ENCODE measurements at places on chromosomes 1 and 21.

GRCh38 chr1:230425252-230426091 is 660 bp downstream of the PGBD5 start:
- DNase-seq, result no peak

- no peak for DNase-seq
Measured at GRCh38 chr1:78799926-78800325, 150.3 kb downstream of the IFI44 start.

- DNase-seq, result no peak
Measured at GRCh38 chr1:155043301-155043702, 7.8 kb upstream of the ADAM15 start.

DNA sequence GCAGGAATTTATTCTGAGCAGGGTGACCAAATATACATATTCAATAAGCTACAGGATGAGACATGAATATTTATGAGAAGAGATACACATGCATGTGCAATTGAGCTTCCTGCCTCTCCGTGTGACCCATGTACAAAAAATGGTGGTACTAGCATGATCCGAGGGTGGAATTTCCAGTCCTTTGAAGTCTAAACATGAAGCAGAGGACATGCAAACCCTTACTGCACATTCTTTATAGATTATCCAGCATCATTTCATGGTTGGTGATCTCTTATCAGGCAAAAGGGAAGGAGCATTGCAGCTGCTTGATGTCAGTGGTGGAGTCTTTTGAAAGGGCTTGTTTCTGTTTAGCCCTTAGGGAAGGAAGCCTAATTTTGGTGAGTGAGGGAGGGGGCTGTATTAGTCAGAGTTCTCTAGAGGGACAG is 448.6 kb downstream of the SETD4 start:
- DNase-seq, result no peak

- no peak for DNase-seq
Measured at GRCh38 chr1:221630236-221630635, 111.7 kb downstream of the DUSP10 start.

DNA sequence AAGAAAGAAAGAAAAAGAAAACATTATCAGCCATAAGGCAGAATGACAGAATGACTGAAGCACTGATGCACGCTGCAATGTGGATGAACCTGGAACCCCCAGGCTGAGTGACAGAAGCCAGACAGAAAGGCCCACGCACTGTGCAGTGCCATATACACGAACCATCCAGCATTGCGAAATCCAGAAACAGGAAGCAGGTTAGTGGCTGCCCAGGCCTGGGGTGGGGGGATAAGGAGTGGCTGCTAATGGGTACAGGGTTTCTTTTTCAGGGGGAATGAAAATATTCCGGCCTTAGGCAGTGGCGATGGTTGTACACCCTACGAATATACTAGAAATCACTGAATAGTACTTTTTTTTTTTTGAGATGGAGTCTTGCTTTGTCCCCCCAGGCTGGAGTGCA is 57.0 kb downstream of the CHD5 start:
- no peak for DNase-seq

DNA sequence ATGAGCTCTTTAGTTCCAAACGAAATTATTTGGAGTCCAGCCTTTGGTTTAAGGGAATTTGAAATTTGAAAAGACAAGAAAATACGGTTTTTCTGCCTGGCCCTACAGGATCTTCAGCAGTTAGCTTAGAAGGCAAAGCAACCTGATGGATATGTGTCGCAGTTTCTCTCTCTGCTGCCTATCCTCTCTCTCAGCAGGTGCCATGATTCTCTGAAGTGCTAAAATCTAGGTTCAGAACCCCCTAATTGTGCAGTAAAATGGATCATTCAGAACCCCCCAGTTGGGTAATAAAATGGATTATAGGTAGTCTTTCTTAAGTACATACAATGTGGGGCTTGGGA is 446 bp upstream of the DEPDC1 start:
- DNase-seq, result no peak

GRCh38 chr1:97505816-97506215 is 415.0 kb downstream of the DPYD start:
- DNase-seq, result no peak
